ENCODE measurements at places on chromosomes 4 and X. TPM values are rescaled to one million over a fixed set of nuclear protein-coding genes. Genes with fewer than 3 reads are reported as not detected.

DNA sequence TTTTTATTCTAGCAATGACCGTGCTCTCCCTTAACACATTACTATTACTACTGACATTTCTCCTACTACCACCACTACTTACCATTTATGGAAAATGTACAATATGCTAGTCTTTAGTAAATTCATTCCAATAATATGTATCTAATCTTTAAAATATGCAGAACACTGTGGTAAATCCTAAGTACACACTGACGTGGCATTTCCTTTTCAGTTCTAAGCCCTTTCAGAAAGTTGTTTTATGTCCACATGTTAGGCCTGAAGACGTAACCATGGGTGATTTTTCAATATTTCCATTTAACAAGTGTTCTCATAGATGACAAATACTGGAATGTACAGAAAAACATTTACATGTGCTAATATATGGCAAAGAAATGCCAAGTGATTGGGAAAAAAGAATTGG, 268.6 kb upstream of the SLIT2 start:
- no peak for DNase-seq

DNA sequence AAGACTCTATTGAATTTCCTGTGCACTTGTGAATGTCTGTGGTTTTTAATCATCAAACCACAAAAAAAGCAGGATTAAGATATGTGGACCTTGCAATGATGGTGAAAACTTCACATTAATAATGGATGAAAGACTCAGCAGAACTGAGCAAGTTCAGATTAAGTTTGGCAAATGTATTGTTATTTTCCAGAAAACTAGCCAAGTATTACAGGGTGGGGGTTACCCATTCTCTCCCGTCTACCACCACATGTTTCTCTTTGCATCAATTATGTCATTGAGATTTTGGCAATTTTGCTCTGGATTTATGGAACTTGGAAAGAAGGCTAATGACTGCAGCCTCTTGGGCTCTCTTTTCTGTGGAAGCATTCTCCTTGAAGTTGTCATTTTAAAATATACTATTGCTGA, 577.1 kb downstream of the ANKRD50 start:
- no peak for DNase-seq

GRCh38 chr4:123159479-123159878, 237.1 kb upstream of the NUDT6 start:
- DNase-seq, result no peak

DNA sequence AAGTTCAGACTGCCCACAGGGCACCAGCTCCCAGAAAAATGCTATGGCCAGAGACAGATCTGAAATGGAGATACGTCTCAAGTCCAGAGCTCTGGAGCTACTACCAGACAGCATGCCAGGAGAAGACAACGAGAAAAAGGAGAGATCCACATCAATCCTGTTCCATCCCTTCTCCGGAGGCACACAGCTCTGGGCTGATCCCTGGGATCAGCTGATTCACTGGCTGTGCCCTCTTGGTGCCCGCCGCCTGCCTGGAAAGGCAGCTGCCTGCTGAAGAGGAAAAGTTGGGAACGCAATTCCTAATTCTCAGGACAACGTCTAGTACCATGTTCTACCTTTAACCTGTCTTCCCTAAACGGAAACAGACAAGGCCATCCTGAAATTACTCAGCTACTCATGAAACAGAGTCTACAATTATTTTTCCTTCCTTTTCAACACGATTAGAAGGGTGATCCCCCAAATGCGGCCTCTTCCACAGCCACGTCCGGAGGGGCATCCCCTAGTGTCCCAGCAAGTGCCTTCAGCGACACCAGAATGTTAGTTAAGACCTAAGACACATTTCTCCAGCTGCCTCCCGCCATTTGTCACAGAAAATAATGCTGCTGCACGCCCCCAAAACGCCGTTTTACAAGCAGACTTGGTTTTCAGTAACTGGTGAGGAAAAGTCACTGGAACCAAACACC, 2.4 kb downstream of the ZFYVE28 start:
- no peak for DNase-seq

DNA sequence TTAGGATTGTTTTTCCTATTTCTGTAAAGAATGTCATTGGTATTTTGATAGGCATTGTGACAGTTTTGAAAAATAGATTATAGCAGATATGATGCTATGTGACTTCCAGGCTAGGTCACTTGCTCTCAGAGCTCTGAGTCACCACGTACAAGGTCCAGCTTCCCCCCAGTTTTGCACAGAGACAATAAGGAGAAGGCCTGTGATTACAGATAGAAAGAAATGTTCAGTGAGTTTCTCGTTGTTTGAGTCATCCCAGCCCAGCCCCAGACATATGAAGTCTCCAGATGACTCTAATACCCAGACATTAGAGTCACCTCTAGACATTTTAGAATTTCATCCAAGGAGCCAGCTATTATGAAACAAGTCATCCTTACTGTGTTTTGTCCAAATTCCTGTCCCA, 57.2 kb downstream of the MFAP3L start:
- DNase-seq, result no peak

DNA sequence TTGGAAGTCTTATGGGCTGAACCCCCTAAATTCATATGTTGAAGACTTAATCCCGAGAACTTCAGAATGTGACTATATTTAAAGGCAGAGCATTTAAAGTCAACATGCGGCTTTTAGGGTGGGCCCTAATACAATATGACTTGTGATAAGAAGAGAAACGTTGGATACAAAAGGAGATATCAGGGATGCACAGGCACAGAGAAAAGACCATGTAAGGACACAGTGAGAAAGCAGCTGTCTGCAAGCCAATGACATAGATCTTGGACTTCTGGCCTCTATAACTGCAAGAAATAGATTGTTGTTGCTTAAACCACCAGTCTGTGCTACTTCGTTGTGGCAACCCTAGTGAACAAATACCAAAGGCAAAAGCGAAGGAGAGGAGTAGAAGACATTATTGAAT, 42.2 kb downstream of the GABRG1 start:
- no peak for DNase-seq

- DNase-seq, result no peak
These were observed 58.2 kb upstream of the ZNF157 start for GRCh38 chrX:47311932-47312774.

GRCh38 chrX:9317176-9317575, 147.7 kb upstream of the TBL1X start:
- no peak for DNase-seq

GRCh38 chr4:7712021-7712671, 227.5 kb downstream of the AFAP1 start:
- DNase-seq, result no peak

DNA sequence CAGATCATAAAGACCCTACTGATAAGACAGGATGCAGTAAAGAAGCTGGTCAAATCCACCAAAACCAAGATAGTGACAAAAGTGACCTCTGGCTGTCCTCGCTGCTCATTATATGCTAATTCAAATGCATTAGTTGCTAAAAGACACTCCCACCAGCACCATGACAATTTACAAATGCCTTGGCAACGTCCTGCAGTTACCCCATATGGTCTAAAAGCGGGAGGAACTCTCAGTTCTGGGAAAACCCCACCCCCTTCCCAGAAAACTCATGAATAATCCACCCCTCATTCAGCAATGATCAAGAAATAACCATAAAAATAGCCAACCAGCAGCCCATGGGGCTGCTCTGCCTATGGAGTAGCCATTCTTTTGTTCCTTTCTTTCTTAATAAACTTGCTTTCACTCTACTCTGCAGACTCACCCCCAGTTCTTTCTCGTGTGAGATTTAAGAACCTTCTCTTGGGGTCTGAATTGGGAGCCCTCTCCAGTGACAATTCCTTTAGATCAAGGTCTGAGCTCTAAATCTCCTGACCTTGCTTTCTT, 217.1 kb upstream of the STS start:
- DNase-seq, result no peak

DNA sequence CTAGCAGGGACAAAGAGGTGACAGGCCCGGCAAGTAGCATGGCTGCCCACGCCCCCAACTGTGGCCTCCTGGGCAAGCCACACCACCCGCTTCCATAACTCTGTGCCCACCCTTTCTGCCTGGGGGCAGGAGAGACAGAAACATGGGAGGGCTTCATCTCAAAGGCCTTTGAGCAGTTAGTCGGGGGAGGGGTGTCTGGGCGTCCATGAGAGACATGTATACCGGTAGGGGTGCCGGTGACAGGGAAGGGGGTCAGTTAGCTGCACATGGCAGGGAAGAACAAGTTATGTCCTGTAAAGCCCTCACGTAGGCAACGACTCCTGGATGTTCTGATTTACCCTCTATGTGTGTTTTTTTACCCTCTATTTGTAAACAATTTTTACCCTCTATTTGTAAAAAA, 9.3 kb downstream of the PDZD4 start:
- no peak for DNase-seq

GRCh38 chrX:12865359-12865758, 1.5 kb upstream of the TLR7 start:
- DNase-seq, result no peak

- DNase-seq, result no peak
These were observed 545.6 kb upstream of the LCORL start for GRCh38 chr4:18566970-18567799.

DNA sequence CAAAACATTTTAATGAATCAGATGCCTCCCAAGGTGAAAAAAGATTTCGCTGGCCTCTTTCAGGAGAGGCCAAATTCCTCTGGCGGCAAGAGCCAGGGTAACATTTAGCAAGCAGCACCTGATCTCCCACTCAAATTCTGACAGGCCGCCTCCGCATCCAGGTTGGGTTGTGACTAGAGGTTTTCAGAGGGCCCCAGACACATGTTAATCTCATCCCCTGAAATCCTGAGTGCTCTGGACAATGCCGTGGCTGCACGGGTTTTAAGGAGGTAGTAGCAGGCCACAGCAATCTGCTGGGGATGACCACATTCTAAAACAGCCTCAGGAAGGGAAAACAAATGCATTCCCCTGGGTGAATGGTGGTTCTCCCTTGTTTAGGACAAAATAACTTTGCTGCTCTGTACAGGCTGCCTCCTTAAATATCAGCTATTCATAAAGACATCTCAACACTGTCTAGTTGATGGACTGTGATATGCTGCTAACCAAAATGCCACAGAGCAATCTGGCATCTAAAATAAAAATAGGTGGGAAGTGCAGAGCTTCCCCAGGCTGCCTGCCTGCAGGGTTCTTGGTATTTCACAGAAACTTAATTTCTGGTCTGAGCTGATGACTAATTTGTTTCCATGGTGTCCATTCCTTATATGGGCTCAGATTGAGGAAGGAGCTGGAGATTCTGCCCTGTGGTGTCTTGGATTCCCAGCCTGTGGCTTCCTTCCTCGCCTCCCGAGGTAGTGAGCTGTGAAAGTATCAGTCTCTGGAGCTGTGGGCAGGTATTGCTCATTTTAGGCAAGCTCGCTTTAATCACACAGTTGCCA, 202.0 kb downstream of the DCLK2 start:
- no peak for DNase-seq

DNA sequence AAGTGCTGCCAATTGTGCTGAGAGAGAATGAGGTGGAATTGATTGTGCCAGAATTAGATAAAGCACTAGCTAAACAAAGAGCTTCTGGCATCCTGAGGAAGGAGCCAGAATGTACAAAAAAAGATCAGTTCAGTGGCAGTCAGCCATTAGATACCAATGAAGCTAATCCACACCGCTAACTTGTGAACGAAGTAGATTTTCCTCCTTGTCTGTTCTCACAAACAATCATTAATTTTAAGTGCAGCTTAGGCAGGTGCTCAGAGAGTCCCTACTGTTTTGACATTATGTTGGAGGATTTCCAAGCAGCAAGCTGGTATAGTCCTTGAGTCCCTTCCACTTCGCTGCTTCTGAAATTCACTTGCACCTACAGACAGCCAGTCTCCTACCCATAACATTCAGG, 617.4 kb downstream of the CENPC start:
- no peak for DNase-seq

DNA sequence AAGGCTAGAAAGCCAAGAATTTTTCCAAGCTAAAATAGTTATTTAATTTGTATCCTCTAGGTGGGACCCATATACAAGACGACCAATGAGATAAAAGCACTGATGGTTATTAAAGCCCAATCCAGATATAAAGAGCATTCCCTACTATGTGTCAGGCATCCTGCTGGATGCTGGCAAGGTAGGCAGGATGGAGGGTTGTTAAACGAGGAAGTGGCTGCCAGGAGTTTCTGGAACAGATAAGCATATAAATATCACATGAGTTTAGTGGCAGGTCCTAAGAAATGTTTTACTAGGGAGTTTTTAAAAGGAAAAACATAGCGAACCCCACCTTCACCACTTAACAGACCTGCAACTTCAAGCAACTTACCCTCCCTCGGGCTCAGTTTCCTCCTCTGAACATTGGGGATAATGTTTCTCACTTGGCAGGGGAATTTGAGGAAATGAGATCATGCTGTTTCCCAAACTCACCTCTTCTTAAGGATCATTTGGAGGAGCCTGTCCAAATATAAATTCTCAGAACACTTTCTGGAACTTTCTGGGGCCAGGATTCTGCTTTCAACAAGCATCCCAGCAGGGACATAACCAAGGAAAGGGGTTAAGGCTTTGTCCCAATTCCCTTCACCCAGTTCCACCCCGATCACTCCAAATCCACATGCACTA, 94.3 kb upstream of the LDB2 start:
- no peak for DNase-seq

GRCh38 chr4:108527723-108528122, 92.7 kb upstream of the RPL34 start:
- no peak for DNase-seq

DNA sequence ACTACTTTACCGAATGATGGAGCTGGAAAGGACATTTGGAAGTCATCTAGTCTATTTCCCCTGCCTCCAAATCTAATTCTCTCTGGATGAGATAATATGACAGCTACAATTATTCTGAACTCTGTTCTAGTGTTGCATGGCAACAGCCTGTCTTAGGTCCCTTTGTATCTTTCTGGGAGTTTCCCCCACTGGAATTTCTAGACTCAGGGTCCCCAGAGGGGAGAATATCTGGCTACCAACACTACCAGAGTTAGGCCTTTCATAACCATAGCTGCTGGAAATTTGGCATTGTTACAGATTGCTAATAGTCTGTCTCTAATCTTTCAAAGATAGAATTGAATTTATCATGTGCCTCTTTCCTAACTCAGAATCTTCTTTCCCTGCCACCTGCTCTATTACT, 4.5 kb downstream of the MSN start:
- no peak for DNase-seq

- no peak for DNase-seq
These were observed 170.9 kb downstream of the FRMPD4 start for GRCh38 chrX:12309040-12309743.

GRCh38 chr4:110306303-110306702, 107.9 kb upstream of the ELOVL6 start:
- DNase-seq, result no peak

- no peak for DNase-seq
These were observed 8.8 kb upstream of the GALNT7 start for GRCh38 chr4:173159791-173160190.

- DNase-seq, result no peak
These were observed 65.6 kb downstream of the JAKMIP1 start for GRCh38 chr4:6134612-6135220.

- DNase-seq, result no peak
These were observed 8.9 kb upstream of the NAP1L5 start for GRCh38 chr4:88706574-88706973.

The UNC5C gene
- total RNA-seq, result 44.8 TPM

The TDO2 gene
- 1.7 TPM for total RNA-seq

The TCEAL7 gene
- total RNA-seq, result 98.6 TPM

The STS gene
- total RNA-seq, result 25.5 TPM

The LGI2 gene
- 6.2 TPM for total RNA-seq

The ELK1 gene
- 39.3 TPM for total RNA-seq

The VEGFD gene
- 2.2 TPM for total RNA-seq

The ELMOD2 gene
- total RNA-seq, result 18.1 TPM

The THOC2 gene
- 67.3 TPM for total RNA-seq

The SEC24D gene
- 27.3 TPM for total RNA-seq

The NHSL2 gene
- 9.6 TPM for total RNA-seq

The KLHL34 gene
- 0.12 TPM for total RNA-seq

The HPGD gene
- total RNA-seq, result 0.67 TPM

The GPM6B gene
- total RNA-seq, result 841 TPM
